ENCODE measurements at places on chromosomes 2 and 18.
A peak's percentile ranks its signal among the peaks of the same experiment; 100 is the strongest.

- DNase-seq = no peak
Observed at GRCh38 chr2:31381601-31382000, 32.9 kb downstream of the XDH start.

- no peak for DNase-seq
Observed at GRCh38 chr2:147808520-147808919, 36.3 kb upstream of the ACVR2A start.

DNA sequence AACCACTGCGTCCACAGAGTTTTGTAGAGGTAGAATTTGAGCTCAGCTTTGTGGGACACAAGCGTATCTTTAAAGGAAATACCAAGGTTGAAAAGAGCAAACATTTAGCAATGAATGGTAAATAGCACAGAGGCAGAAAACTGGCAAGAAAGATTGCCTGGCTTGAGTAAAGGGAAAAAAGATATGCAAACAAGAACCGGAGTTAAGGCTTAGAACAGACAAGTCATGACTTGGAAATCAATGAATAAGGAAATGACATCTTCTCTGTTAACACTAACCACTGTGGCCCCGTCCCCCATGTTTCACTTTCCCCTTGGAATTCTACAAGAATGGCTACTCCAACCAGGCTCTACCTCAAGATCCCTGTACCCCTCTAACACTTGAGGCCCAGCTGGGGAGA lies 3.8 kb downstream of the STAM2 start:
- DNase-seq = no peak

- no peak for DNase-seq
Observed at GRCh38 chr2:221529177-221529942, 42.7 kb downstream of the EPHA4 start.

DNA sequence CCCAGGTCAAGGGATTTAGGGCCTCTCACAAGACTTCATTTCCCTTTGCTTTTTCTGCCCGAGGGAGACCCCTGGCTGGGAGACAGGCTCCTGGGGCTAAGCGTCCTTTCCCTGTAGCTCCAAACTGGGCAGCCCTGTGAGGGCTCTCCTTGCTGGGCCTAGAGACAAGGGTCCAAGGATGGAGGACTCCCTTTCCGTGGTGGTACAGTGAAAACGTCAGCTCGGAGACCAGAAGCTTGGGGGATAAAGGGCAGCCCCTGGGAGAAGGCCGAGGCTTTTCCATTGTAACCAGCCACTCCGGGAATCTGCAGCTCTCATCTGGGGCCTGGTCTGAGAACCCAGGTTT lies 2.3 kb downstream of the SIX2 start:
- no peak for DNase-seq

GRCh38 chr2:191023235-191023679 lies 9.3 kb upstream of the STAT1 start:
- DNase-seq = no peak

- no peak for DNase-seq
Observed at GRCh38 chr2:196528486-196529223, 110.9 kb upstream of the CCDC150 start.

DNA sequence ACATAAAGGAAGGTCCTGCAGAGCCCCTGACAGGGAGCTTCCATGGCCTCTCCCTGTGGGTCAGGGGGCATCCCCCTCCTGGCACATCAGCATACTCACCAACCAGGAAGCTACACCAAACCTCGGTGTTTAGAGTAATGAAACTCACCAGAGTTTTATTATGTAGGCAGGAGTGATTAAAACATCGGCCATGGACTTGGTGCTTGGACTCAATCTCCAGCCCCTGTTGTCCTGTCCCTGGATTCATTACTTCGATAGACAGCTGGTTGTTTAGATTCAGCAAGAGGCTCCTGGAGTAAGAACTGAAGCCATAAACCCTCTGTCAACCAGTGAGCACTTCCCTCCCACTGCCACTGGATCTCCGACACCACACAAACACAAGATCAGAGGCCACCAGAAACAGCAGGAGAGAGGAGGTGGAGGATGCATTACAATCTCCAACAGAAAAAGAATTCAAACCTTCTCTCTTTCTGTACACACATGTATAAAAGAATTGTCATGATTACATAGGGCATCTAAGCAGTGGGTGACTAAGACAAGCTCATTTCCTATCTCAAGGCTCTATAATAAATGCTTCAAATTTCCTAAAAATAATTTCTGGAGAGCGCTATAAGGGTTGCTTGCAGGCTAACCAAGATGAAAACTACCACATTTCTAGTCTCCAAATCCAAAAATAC lies 27.2 kb downstream of the TBC1D8 start:
- DNase-seq = no peak

DNA sequence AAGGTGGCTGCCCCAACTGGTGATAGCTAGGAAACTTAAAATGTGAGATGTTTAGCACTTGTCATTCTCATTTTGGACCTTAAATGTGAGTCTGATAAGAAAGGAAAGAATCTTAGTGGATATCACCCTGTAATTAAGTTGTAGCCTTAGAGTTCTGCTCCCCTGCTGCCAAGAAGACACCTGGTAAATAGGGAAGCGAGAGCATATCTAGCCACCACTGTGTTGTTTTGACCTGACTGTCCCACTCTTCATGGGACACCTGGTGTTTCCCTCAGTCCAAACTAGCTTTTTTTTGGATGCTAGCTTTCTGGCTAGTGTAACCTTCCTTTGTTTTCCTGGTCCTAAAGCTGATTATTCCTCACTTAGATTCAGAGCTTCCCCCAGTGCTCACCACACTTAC lies 357.6 kb downstream of the RAD51AP2 start:
- DNase-seq = no peak

DNA sequence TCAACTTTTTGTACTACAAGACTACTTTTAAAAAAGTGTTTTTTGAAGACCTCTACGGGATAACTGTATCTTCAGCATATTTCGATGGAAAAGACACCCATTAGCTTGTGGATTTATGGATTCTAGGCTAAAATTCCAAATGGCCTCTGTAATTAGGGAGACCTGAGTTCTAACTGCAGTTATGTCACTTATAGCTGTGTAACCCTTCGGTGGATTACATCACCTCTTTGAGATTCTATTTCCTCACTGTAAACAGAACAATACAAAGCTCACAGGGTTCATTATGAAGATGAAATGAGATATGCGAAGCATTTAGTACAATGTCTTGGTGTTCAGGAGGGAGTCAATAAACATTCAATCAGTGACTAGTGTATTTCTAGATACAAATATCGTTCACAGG lies 24.2 kb downstream of the LMAN2L start:
- DNase-seq = no peak

GRCh38 chr18:13471198-13471845 lies 252.8 kb downstream of the LDLRAD4 start:
- DNase-seq = no peak

DNA sequence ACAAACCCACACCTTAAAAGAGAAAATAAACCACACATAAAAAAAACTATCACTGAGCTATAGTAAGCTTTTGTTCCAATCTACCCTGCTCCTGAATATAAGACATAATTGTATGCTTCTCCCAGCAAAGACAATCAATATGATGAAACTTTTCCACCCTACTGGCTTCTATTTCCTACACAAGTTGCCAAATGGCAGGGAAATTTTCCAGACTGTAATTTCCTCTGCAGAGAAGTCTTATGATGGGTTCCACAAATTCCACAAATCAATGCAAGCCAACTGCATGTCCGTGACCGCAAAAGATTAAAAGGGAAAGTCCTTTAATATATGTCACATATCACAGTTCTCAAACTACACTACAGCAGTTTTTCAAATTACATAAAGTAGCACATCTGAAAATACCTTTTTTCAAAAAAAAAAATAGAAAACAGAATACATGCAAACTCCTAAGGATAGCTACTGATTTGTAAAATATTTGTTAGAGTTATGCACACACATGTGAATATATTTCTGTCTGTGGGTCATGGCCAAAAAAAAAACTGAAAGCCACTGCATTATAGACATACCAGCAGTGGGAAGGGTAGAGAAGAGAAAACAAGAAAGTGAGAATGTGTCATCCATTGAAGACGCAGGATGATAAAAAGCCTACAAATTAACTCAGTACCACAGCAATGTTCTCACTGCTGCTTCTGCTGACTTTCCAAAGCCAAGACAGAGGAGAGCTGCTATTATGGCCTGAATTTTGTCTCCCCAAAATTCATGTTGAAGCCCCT lies 61.4 kb downstream of the RPL31 start:
- DNase-seq = no peak

- DNase-seq = no peak
Observed at GRCh38 chr2:159209341-159210306, 76.9 kb downstream of the WDSUB1 start.

DNA sequence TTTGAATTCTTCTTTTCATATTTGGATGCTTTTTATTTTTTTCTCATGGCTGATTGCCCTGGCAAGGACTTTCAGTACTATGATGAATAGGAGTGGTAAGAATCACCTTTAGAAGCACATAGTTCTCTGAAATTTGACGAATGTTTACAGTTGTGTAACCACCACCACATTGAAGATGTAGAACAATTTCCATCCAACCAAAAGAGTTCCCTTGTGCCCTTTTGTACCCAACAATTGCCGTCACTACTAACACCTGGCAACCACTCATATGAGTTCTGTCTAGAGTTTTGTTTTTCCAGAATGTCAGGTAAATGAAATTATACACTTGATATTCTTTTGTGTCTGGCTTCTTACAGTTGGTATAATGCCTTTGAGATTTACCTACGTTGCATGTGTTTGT lies 28.7 kb upstream of the SLC16A14 start:
- DNase-seq = no peak

DNA sequence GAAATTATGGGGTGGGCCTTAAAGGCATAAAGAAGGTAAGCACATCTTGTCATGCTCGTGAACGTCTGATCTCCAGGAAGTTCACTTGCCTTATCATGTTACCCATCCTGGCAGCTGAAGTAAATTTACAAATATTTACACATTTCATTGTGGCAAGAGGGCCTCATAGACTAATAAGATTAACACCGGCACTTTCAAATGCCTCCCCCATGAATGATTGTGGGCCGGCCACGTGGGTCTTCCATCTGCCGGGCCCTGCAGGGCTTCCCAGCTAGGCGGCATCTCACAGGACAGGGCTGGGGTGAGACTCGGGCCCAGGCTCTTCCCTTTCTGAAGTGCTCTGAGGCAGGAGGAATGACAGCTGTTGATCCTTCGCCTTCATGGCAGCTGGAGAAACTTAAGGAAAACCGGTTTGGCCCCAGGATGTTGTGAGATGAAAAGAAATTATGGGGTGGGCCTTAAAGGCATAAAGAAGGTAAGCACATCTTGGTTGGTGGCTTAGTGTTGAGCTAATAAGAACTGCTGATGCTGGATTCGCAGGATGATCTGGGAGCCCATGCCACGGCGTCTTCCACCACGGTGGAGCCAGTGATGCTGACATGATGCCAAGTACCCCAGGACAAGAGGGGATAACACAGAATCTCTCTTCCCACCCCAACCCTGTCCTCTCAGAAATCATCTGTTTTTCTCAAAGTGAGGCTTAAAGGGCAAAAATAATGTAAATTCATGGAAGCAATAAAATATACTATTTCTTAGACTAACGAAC lies 176.3 kb downstream of the SEPTIN10 start:
- no peak for DNase-seq

- no peak for DNase-seq
Observed at GRCh38 chr2:206533977-206534376, 90.6 kb downstream of the ADAM23 start.

GRCh38 chr2:158815166-158815565 lies 20.0 kb downstream of the DAPL1 start:
- DNase-seq = no peak

GRCh38 chr18:76859474-76860339 lies 37.4 kb downstream of the ZNF236 start:
- DNase-seq = no peak

DNA sequence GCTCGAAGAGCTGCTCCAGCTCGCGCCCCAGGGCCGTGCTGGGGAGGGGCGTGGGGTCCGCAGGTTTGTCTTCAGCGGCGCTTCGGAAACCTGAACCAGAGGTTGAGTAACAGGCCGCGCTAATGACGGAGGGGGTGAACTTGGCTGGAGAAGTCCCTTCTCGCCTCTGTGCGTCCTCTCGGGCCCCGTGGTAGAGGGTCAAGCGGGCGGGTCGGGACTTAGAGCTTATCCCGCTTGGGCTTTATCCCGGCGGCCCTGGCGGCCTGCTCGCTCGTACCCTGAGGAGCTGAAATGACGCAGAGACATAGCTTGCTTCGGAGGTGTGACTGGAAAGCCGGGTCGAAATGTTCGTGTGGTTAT lies 479 bp downstream of the RNMT start:
- DNase-seq = peak; percentile 2

DNA sequence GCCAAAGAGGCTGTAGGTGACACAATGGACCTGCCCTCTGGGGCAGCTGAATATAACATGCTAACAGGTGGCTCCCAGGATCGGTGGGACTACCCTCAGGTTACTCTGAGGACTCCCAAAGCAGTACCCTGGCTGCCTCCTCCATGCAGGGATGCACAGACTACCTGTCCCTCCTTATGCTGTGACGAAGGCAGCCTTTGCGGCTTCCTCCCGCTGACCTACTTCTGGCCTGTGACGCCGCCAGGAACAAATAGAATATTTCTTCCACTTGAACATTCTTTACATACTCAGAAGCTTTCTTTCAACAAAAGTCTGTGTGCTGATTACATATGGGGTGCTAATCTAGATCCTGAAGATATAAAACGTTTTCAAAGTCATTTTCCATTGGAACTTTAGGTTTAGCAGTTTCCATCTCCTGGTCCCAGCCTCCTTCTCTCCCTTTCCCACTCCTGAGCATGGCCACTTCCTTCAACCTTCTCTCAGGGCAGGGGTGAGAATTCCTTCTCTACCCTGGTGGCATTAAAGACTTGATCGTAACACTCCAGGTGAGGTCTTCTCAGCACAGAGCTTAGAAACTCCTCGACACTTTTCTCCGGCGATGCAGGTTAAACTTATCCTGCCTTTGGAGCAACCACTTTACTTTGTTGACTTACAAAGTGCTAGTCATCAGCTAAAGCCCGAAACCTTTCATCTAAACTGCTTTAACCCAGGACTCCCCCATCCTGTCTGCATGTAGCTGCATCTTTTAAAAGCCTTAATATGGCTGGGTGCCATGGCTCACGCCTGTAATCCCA lies 58.9 kb upstream of the STK17B start:
- peak; percentile 64 for DNase-seq

GRCh38 chr2:102008490-102008889 lies 16.7 kb downstream of the IL1R2 start:
- no peak for DNase-seq

DNA sequence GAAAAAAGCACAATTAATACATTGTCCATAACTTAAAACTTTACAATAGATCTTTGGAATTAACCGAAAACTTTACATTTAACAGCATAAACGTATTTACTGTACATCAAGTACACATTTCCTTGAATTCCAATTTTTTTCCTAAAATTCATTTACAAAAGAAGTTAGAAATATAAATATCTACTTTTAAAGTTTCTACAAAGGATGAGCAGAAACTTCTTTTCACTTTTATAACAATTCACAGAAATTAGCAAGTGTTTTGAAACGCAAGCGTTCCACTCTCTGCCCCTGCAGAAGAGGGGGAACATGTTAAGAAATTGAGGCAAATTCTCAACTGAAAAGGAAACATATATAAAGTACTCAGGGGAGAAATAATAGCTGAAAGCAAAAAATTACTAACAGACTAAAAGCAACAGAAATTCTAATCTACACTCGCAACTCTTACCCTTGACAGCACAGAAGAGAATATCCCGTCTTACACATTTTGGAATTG lies 1.5 kb downstream of the NFE2L2 start:
- DNase-seq = no peak

- DNase-seq = no peak
Observed at GRCh38 chr18:67509741-67510391, 6.7 kb downstream of the DSEL start.

All from activated CD8-positive, alpha-beta memory T cell treated with anti-CD3 and anti-CD28 coated beads for 1 hour (primary cell).